Activated CD4-positive, CD25-positive, alpha-beta regulatory T cell treated with anti-CD3 and anti-CD28 coated beads, Interleukin-2, amount 50 U/mL, for 72 hours (primary cell): ENCODE measurements at places on chromosomes 4 and X.

DNA sequence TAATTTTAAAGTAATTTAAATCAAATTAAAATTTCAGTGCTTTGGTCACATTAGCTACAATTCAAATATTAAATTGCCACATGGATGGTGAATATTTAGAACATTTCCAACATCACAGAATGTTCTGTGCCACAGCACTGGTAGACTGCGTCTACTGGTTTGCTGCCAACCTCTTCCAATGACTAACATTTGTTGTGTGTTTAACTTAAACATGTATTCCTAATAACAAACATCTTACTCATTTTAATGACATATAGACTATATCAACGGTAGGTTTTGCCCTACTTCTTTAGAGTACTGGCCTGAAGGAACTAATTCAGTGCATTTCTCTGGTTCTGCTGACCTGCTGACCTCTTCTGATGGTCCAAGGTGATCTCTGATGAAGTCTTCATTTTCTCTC lies 157.6 kb downstream of the DCK start:
- no peak for DNase-seq

- no peak for DNase-seq
Observed at GRCh38 chr4:160810424-160810823, 1353.4 kb downstream of the FSTL5 start.

GRCh38 chr4:23972187-23972586 lies 82.3 kb upstream of the PPARGC1A start:
- no peak for DNase-seq

DNA sequence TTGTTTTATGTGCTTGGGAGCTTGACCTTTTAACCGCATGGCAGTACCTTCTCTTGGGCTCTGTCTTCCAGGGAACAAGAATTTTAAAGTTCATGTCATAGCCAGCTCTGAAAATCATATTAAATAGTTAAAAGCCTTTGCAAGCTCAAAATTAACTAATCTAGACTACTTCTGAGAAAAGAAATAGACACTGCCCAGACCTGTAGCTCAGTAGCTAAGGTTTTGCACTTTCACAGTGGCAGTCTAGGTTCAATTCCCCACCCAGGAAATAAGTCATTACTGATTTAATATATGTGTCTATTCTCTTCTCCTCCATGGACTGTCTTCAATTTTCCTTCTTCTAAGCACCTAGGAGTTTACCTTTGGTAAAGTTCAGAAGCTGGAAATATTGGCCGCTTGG lies 27.4 kb downstream of the HSD17B11 start:
- no peak for DNase-seq

DNA sequence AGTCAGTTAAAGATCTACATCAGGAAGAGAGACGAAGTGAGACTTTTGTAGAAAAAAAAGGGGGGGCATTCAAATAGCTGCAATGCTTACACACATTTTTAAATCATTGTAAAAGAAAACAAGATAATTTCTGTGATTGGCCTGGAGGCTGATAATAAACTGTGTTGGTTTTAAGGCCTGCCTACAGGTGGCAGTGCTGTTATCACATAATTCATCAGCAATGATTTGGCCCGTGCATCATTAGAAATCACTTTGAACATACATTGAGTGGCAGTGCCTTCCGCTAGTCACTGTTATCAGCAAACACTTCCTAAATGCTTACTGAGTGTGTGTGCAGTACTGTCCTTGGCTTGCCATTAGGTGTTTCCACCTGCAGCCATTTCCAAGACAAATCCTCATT lies 831.9 kb downstream of the TRIML1 start:
- DNase-seq, result no peak

- no peak for DNase-seq
Observed at GRCh38 chr4:138975225-138975624, 40.4 kb upstream of the NOCT start.

DNA sequence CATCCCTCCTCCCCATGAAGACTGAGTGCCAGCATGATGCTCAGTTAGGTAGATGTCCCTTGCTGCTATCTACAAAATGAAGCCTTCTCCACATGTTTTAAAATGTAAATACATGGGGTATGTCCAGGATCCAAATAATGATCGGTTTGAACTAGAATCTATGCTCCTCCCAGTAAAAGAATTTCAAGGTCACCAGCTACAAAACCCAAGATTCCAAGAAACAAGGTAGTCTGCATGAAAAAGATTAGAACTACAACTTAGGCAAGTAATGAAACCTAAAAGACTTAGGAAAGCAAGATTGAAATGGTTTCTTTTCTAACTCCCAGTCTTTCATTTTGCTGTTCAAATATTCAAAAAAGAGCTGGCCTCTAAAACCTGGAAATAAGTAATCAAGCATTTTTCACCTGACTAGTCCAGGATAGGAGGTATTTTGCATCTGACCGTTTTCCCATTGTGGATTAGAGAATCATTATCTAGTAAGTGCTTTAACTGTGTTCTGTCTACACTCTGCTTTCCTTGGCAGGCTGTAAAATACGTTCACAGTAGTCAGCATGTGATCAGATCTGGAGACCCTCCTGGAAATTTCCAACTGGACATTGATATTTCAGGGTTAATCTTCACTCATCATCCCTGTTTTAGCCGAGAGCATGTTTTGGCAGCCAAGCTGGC lies 57.4 kb downstream of the CC2D2A start:
- no peak for DNase-seq

DNA sequence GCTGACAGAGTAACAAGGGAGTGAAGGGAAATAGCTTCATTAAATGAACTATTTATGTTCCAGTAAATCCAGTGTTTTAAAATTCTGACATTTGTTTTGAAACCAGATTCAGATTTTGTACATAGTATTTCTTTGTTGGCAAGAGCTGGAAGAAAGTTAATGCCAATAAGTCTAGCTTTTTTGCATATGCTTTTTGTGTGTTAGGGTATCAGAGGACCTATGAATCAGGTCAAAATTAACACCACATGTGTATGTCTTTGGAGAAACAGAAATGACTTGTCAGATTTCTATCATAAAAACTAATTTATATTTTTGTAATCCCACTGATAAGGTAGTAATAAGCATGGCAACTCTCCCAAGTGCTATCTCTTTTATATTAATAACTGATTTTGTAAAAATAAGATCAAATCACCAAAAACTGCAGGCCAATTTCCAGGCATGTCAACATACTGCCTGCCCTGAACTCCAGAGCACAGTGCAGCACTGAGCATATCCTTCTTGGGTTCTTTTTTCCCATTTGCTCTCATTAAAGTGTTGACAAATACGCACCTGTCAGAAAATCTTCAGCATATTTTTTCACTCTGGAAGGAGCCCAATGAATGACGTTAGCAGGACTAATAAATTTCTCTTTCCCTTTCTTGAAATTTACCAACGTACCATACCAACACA lies 65.5 kb downstream of the SH3RF1 start:
- no peak for DNase-seq

DNA sequence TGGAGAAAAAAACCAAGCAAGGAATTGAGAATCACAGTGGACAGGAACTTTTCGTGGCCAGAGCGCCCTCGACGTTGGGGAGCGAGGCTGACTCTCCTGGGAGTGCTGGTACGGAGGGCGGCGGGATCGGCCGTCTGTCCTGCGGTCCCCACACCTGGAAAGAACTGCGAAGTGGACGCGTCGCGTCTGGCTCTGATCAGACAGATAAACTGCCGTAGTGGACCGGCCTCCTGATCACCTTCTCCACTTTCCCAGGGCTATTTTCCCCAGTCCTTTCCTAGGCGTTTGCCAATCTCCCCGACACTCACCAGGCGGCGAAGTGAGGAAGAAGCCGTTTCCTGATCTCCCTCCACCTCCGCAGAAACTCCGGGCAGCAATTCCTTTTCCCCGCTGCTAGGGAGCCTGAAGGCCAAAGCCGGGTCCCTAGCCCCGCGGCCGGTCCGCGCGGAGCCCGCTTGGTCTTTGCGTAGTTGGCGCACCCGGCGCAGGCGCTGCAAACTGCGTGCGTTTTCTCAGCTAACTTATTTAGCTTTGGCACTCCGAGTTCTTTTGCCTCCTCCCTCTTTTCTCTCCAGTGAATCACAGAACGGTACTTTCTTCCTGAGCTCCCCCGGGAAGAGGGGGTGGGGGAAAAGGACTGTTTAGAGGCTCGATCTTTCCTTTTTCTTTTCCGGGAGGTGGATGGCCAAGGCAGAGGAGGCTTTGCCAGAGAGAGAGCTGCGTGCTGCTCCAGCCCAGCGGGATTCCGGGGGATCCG lies at the start of gene ARSJ:
Gene ARSJ (minus strand): TSS at position 500 of the 757 bp plus-strand sequence. CDS start 813 bp downstream, outside the sequence.
- no peak for DNase-seq

DNA sequence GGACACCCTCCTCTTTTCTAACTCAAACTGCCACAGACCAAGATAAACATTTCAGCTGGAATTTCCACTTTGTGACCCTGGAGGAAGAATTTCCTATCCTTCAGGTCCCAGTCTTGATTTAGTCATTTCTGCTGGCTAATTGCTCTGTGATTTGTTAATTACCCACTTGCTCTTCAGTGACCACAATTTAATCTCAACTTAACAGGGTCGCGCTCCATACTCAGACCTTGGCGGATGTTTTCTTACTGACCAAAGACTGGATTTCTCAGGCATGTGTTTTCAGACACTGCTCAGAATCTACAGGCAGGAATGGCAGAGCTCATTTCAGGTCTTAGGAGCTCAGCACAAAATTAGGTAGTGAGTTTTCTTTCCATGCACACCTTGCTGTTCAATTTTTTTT lies 188.9 kb downstream of the ASMT start:
- no peak for DNase-seq

GRCh38 chrX:108590496-108590895 lies 145.9 kb downstream of the IRS4 start:
- no peak for DNase-seq

DNA sequence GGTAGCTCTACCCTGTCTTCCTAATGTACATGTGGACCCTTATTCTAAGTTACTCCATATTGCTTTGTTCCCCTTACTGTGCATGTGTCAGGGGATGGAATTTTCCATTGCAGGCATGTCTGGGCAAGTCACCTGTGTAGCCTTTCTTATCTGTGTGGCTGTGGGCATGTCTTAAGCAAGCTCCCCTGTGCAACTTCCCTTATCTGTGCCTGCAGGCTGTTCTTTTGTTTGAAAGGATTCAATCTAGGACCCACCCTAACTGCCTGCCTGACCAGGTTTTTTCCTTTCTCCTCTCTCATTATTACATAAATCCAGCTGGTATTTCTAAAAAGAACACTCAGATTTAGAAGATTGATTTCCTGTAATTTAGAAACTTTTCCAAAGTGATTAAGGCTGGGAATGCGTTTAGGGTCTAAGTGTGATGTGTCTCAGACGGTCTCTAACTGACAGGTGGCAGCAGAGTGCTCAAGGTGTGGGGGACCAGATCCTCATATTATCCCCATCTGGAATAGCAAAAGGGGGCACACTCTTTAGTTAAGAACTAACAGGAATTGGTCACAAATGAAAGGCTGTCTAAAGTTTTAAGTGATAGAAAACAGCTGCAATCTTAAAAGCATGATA lies 198.9 kb upstream of the PPP1R2C start:
- no peak for DNase-seq

DNA sequence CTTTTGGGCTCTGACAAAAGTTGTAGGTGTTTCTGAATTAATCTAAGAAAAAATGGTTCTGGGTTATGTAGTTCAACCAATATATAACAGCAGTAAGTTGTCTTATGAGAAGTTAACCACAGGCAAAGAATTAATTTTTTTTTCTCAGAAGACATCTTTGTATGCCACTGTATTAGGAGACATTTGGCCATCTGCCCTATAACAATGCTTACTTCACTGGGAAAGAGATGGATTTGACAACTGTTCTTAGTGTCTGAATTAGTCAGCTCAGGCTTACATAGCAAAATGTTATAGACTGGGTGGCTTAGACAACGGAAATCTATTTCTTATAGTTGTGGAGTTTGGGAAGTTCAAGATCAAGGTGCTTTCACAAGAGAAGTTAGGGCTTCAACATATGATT lies 508.1 kb downstream of the STIM2 start:
- no peak for DNase-seq

DNA sequence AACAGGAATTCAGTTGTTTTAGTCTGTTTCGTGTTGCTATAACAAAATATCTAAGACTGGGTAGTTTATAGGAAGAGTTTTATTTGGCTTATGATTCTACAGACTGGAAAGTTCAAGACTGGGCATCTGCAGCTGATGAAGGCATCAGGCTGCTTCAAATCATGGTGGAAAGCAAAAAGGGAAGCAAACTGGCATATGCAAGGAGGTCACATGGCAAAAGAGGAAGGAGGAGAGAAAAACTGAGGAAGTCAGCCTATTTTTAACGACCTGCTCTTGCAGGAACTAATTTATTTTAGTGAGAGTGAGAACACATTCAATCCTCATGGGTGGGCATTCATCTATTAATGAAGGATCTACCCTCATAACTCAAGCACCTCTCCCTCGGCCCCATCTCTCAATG lies 363.1 kb upstream of the HS3ST1 start:
- DNase-seq, result no peak

- DNase-seq, result no peak
Observed at GRCh38 chr4:188975271-188975670, 836.0 kb downstream of the TRIML1 start.

GRCh38 chrX:56791456-56791855 lies 62.4 kb downstream of the NBDY start:
- DNase-seq, result no peak

DNA sequence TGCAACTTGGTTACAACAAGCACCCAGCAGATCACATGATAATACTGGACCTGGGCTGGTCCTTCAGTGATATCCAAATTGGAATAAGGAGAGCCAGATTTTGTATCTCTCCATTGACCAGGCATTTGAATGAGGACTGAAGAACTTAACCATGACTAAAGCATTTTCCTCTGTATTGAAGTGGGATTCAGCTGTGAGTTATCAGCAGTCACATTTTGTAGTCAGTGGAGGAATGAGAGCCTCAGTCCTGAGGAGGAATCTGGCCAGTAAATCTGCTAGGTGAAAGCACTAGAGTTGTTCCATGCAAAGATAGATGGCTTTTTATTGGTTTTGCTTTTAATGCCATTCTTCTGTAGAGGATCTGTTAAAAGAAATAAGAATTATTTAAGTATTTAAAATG lies 1506.0 kb downstream of the PCDH7 start:
- no peak for DNase-seq

DNA sequence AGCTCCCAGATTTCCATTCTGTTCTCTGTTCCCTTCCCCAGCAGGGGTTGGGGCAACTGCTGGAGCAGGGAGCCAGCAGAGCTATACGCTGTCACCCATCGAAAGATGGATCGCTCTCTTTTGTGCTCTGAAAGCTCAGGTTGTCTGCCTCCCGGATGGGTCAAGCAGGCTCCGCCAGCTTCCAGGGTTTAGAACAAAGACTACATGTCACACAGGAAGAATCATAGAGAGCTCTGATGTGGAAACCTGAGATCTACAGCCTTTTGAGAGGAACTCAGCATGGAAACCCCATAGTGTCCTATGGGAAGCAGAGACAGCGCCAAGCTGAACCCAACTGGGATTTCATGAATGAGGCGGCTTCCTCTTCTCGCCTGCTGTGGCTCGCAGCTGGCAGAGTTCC lies 205.4 kb downstream of the HS3ST1 start:
- no peak for DNase-seq

GRCh38 chr4:187075514-187075913 lies 351.9 kb upstream of the FAT1 start:
- no peak for DNase-seq

- DNase-seq, result no peak
Observed at GRCh38 chr4:109294006-109294405, 8.5 kb downstream of the COL25A1 start.

GRCh38 chrX:24899391-24899790 lies 116.4 kb downstream of the ARX start:
- no peak for DNase-seq

- DNase-seq, result no peak
Observed at GRCh38 chrX:108261549-108262203, 170.1 kb downstream of the ATG4A start.
